ENCODE measurements at places on chromosomes 3 and 15.

- no peak for DNase-seq
Observed at GRCh38 chr3:50675179-50676030, 678 bp downstream of the DOCK3 start.

- DNase-seq, result no peak
Observed at GRCh38 chr3:36461597-36461996, 81.3 kb downstream of the STAC start.

GRCh38 chr3:106783231-106783630 lies 594.0 kb upstream of the CCDC54 start:
- no peak for DNase-seq

- DNase-seq, result no peak
Observed at GRCh38 chr3:106768941-106769480, 608.2 kb upstream of the CCDC54 start.

DNA sequence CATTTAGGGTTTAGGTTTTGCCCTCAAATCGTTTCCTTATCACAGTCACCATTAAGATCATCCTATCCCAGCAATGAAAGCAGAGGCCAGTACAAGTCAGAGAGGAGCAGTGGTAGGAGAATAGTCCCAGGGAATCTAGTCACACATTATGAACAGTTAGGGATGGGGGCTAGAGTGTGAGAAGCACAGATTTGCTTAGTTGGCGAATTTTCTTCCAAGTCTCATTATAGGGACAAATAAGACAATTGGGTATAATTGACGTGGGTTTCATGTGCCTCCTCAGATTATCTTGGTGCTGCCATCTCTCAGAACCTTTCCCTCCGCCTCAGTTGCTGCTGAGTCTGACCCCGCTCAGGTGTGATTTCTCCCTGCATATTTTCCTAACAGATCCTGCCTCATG lies 407.1 kb downstream of the SQOR start:
- no peak for DNase-seq

- DNase-seq, result no peak
Observed at GRCh38 chr3:77267589-77267988, 227.7 kb downstream of the ROBO2 start.

DNA sequence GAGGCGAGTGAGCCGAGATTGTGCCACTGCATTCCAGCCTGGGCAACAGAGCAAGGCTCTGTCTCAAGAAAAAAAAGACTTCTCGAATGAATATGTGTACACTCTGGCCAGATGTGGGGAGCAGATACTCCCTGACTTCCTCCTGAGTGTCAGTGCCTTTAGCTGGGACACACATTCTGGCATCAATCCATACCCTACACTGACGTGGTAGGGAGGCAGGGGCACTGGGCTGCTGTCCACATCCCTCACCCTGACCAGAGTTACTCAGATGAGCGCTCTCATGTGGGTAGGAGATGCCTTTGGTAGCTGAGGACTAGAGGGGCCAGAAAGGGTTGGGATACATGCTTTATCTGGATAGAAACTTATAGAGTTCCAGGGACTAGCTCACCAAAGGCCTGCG lies 15.6 kb downstream of the LIMD1 start:
- DNase-seq, result no peak

- no peak for DNase-seq
Observed at GRCh38 chr15:93973287-93973686, 258.1 kb upstream of the MCTP2 start.

DNA sequence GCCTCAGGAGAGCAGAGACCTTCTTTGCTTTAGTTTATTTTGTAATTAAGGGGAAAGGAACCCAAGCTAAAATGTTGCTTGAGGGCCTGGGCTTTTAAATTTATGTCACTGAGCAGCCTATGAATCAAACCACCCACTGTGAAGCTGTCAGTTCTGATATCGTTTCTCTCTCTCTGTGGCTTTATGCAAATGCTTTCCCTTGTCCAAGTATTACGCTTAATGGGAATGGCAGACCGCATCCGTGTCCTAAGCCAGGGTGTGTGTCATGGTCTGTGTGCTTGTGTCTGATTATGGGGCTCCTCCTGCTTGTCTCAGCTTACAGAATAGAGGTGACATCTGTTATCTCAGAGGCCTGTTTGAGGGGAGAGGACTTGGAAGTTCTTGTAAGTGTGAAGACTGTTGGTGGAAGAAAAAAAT lies 82.4 kb downstream of the EBLN2 start:
- DNase-seq, result no peak

GRCh38 chr15:74322558-74323180 lies 44.8 kb downstream of the CYP11A1 start:
- DNase-seq, result peak; percentile 38

GRCh38 chr15:80572337-80572736 lies 122.8 kb upstream of the ABHD17C start:
- no peak for DNase-seq

GRCh38 chr3:129940086-129940485 lies 34.4 kb upstream of the TRH start:
- DNase-seq, result no peak

GRCh38 chr15:63834500-63835210 lies 907 bp upstream of the HERC1 start:
- DNase-seq, result no peak

DNA sequence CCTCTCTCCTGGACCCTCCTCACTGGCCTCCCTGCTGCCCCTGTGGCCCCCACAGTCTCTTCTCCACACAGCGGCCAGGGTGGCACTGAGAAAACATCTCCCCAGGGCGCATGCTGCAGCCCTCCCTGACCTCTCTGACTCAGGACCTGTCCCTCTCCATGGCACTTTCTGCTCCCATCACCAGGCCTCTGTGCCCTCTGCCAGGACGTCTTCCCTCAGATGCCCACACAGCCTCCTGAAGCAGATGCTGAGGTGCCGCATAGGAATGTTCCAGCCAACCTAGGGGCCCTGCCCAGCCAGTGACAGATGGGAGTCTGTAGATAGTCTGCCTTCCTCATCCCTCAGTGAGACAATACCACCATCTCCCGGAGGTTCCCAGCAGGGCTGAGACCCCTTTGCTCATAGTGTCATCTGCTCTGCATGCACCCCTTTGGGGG lies 8.7 kb downstream of the MYL3 start:
- no peak for DNase-seq

DNA sequence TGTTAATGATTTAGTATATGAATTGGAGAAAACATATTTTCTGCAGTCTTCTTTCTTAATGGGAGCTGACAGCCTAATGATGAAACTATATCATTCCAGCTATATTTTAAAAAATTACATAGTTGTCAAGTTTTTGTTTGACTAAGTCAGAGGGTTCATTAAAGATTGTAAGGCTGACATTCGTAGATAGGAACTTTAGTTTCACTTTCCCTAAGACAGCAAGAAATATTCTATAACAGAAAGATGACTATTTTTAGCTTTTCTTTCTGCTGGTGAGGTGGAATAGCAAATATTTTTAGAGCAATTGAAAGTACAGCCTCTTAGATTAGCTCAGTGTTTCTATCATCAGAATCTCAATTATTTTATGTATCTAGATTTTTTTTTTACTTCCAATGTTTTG lies 60.2 kb downstream of the PIAS1 start:
- no peak for DNase-seq

- DNase-seq, result no peak
Observed at GRCh38 chr3:123749711-123750110, 134.4 kb downstream of the MYLK start.

DNA sequence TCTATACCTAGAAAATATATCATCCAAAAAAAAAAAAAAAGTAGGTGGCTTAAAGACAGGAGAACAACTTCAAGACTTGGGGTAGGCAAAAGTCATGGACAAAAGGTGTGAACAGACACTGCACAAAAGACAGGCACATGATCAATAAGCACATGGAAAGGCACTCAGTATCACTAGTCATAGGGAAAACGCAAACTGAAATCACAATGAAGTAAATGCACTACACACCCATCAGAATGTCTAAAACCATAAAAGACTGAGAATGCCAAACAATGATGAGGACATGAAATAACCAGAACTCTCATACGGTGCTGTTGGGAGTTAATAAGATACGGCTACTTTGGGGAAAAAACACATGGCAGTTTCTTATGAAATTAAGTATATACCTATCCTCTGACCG lies 40.0 kb downstream of the CHSY1 start:
- no peak for DNase-seq

Data from NCI-H1694 treated with DMSO at 0.1 percent for 48 hours (cell line).